Sciatic nerve (tissue), 2 donors: ENCODE measurements at places on chromosomes 11 and 22. TPM values are rescaled to one million over a fixed set of nuclear protein-coding genes. Genes with fewer than 3 reads are reported as not detected.

GRCh38 chr11:86769219-86769618, 31.1 kb upstream of the PRSS23 start:
- DNase-seq, result no peak

- no peak for DNase-seq
Observed at GRCh38 chr22:19709063-19709769, 5.1 kb upstream of the SEPTIN5 start.

DNA sequence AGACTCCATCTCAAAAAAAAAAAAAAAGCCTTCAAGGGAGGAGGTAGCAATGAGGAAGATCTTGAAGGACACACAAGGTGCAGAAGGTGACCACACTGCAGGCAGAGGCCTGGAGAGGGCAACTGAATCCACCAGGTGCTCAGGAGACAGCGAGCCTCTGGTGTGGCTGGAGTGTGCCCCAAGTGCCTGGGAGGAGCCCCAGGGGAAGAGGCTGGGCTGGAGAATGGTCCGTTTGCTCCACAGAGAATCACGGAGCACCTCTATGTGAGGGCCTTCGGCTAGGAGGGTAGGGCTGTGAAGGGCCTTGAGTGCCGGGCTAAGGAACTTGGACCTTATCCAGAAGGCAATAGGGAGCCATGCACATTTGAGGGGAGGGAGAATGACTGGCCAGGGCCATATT, 50.3 kb downstream of the ARRB1 start:
- no peak for DNase-seq

Gene NXPE4
- not detected for total RNA-seq

Gene GVQW3
- 6.2 TPM for total RNA-seq

Gene TRIM29
- 33.2 TPM for total RNA-seq

DNA sequence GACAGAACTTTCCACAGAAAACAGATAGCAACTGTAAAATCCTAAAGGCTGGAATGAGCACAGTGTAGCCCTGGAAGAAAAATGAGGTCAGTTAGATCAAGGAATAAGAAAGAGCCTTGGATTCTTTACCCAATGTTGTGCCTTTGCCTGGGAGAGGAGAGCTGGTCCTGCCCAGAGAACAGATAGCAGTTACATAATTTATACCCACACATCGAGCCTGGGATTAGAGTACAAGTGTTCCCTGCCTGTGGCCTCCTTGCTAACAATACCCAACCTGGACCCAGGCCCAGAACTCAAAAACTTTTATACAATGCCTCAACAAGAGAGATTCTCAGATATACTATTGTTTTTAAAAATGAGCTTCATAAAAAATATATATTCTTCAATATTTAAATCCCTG, 1998.4 kb downstream of the LRRC4C start:
- DNase-seq, result no peak

Gene PKDREJ
- 0.18 TPM for total RNA-seq
